C1 segment of cervical spinal cord (tissue), 14 donors: ENCODE measurements at places on chromosomes 2 and 18.

GRCh38 chr2:212314680-212315079, 223.9 kb downstream of the ERBB4 start:
- DNase-seq = no peak

DNA sequence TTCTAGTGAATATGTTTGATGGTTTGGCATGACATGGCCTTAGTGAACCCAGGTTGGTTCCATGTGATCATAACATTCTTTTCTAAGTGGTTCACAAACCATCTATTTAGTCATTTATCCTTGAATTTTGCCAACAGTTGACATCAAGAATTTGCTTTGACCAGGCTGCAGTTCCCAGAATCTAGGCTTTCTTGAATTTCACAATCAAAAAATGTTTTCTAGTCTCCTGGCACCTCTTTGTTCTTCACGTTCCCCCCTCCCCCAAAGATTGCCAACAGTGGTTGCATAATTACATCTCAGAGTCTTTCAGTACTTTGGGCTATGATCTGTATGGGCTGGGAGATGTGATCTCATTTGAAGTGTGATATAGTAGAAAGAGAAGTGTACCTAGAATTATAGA, 124.0 kb downstream of the GATA6 start:
- no peak for DNase-seq

- DNase-seq = no peak
Observed at GRCh38 chr2:225112362-225113126, 70.3 kb upstream of the DOCK10 start.

DNA sequence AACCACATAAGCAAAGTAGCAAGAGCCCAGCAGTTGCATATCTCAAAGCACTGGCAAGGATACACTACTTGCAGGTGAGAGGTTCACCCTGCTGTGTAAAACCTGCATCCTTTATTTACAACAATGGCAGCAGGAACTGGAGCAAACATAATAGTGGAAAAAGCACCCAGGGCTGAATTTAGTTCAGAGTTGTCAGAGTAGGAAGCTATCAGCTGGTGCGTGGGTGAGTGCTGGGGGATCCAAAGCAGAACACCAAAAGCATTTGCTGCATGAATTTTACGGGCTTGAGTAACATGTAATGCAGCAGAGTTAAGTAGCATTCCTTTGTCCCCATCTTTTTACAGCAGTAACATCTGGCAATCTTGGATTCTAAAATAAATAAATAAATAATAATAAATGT, 73.5 kb upstream of the SRD5A2 start:
- no peak for DNase-seq

DNA sequence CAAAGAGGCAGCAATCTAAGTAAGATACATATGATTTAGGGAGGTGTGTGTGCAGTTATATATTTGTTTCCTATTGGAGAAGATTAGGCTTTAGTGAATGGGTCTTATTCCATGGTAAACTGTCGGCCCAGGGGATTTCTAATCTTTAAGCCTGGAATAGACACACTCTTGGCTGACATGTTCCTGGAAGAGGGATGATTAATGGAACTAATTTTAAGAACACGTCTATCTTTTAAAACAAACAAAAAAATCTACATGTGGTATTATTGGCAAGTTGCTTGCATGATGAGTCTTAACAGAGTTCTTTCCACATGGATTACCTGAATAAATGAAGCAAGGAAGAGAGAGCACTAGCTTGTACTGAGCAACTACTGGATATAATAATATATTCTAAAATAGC, 114.2 kb upstream of the NT5C1B start:
- DNase-seq = no peak

DNA sequence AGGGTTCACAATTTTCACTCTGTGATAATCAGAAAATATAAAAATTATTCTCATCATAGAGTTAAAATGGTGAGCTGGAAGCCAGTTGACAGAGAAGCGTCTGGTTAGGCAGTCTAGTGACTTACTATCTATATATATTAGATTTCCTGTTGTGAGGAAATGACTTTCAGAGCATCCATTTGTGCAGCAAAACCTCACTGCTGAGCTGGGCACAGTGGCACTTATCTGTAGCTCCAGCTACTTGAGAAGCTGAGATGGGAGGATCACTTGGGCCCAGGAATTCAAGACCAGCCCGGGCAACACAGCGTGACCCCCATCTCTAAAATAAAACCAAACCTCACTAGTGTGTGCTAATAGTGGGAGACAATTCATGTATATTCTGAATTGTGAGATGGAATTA, 7.2 kb upstream of the KIAA2012 start:
- DNase-seq = no peak

DNA sequence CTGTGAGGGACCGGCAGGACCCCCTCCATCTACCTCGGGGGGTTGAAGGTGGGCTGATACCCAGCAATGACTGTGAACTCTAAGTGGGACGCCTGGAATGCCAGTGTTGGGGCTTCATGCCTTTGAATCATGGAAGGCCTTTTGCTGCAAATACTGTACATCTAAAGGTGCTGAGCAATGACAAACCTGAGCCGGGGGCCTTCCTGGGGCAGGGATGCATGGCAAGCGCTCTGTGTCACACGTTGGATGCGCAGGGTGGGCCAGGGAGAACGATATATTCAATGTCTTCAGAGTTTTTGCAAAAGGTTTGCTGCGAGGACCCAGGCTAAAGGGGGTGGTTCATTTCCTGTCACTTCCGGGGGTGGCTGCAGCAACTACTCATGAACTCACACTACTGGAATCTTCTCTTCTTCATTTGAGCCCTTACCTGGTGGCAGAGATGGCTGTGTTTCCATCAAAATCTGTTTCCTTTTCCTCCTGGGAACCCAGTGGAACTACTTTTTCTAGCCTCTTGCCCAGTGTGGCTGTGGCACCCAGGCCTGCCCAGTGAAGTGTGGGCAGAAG, 24.1 kb upstream of the INHBB start:
- DNase-seq = no peak

GRCh38 chr2:71190656-71191569, 36.0 kb downstream of the PAIP2B start:
- DNase-seq = no peak

GRCh38 chr2:11357428-11357972, 13.1 kb upstream of the ROCK2 start:
- no peak for DNase-seq

DNA sequence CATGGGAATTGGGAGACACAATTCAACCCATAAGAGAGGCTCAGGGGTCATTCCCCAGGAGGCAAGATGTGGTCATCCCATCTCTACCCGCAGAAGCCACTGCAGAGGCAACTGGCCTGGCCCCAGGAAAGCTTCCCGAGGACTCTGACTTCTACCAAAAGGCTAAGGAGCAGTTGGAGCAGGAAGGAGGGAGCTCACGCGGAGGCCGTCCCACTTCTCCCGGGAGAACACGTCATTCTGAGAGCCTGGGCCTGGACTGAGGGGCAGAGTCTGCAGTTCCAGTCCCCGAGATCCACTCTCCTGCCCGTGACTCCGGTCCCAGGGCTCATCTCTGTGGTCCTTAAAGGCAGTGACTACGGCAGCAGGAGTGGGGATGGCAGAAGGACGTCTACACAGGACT, 69.0 kb upstream of the TAF1B start:
- no peak for DNase-seq

- DNase-seq = no peak
Observed at GRCh38 chr2:164935118-164936101, 19.9 kb downstream of the SLC38A11 start.

GRCh38 chr2:66443186-66443978, 8.5 kb downstream of the MEIS1 start:
- no peak for DNase-seq

GRCh38 chr2:59312967-59313940, 1072.1 kb upstream of the FANCL start:
- no peak for DNase-seq

- no peak for DNase-seq
Observed at GRCh38 chr18:9841752-9842151, 44.0 kb upstream of the TXNDC2 start.

- DNase-seq = no peak
Observed at GRCh38 chr2:216392945-216393840, 19.1 kb upstream of the SMARCAL1 start.

DNA sequence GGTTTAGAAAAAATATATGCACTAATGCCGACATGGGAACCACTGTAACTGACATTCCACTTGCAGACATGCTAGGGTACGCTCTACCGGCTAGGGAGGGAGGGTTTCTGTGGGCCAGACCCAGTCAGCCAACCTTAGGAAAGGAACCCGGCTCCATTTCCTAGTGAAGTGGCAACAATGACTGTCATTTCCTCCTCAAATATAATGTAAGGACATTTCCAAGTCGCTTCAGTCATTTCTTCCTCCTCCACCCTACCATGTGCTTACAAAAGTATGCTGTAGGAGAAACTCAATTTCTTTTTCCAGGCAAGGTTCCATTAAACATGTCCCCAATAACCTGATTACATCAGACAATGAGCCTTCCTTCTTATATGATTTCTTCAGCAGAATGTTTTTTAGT, 64.3 kb upstream of the PSMD14 start:
- no peak for DNase-seq

DNA sequence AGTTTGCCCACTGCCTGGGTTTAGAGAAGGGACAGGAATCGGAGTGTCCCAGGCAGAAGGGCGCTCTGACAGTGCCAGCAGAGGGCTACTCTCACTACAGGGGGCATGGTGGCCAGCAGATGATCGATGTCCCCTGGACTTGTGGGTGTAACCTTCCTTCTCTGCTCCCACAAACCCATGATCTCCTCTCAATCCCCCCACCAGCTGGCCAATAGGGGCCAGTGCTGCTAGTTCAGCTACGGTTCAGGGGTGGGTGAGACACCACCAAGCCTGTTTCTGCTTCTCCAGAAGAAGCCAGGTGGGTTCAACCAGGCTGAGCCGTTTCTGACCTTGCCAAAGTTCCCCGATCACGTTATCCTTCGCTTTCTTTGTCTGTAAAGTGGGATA, 1.3 kb downstream of the NPPC start:
- no peak for DNase-seq

GRCh38 chr18:598124-598589, 1.4 kb downstream of the CLUL1 start:
- DNase-seq = no peak

- no peak for DNase-seq
Observed at GRCh38 chr2:219384083-219384713, 3.5 kb downstream of the DNPEP start.

DNA sequence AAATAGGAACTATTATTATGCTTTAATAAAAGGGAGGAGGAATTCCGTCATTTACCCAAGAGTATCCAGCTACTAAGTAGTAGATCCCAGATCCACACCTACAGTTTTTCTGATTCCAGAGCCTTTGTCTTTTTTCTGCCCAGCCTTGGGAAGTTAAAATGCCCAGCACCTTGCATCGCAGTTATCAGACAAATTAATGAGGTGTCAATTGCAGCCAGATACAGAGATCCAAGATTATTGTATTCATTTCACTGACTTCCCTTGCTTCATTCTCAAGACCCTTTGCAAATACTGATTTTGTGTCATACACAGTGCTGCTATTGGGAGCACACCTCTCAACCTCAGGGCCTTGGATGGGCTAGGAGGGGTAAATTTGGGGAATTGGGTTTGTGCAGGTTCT, 1.1 kb downstream of the IL18R1 start:
- DNase-seq = no peak

DNA sequence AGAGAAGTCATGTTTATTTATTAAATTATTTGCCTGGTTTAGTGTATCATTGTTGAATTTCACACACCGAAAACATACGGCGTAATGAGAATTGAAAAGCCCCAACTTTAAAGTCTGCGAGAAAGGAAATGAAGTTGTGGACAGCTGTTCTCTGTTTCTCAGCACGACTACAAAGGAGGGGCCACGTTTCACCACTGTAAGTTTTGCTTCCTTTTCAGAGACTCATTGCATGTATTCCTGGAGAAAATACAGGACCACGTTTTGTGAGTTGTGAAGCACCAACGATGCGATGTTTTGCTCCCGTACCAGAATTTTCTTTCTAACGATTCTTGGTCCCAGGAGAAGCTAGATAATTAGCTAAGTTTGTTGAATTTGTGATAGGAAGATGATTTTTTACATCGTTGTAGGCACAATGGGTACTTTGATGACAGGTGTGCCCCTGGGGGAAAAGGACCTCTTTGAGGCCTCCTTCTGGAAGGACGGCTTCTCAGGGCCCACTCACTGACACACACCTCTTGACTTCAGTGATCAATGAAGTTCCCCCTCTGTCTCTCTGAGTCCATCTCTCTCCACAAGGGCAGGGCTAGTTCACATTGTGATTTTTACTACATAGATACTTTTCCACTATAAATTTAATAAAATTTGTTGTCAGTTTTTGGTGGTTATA, 23.7 kb upstream of the ACKR3 start:
- no peak for DNase-seq

GRCh38 chr2:149487189-149487588, 100.4 kb downstream of the MMADHC start:
- DNase-seq = no peak

GRCh38 chr2:122341007-122341406, 585.6 kb downstream of the TSN start:
- DNase-seq = no peak

DNA sequence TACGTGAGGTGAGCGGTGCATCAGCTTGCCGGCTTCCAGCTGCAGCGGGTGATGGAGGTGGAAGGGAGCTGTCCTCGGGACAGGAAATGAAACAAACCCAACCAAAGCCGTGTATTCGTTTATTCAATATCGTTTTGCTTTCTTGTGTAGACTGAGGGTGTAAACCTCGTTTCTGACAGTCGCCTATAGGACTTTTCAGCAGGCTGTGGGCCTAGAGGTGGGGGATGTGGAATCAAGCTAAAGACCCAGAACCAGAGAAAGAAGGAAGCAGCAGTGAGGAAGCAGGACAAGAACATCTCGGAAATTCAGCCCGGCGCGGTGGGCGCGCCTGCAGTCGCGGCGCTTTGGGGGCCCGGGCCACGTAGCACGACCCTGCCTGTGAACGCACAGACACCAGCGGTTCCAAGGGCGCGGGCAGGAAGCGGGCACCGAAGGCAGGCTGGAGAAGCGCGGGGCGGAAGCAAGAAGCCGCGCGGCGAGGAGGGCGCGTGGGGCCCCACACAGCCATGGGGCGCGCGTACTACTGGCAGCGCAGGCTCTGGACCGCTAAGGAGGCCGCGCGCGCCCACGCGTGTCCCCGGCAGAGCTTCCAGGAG, 755 bp upstream of the ATP9B start:
- no peak for DNase-seq

GRCh38 chr2:234404957-234405356, 91.9 kb downstream of the ARL4C start:
- DNase-seq = no peak

DNA sequence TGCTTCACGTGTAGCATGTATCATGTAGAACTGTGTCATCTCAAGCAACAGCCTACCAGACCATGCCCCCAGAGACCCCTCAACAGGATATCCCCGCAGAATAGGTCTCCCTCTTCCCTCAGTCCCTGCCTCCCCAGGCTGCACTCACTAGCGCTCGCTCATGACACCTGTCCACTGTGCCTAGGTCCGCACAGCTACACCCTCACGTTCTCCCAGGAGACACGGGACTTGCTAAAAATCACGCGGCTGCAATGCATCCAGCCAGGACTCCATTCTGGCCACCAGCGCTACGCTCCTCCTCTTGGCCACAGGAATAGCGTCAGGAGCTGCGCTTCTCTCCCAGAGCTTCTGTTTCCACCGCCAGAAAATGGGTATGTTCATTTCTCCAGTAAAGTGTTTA, 2.5 kb downstream of the PXDN start:
- DNase-seq = no peak

- no peak for DNase-seq
Observed at GRCh38 chr2:72132981-72133720, 14.5 kb downstream of the CYP26B1 start.
